Activated B cell treated with CpG ODN at 0.5 μM for 24 hours (primary cell): ENCODE measurements at places on chromosomes 1 and 21. TPM values are rescaled to one million over a fixed set of nuclear protein-coding genes. Genes with fewer than 3 reads are reported as not detected.

Gene JAM2
- 2.0 and 2.1 TPM in 2 replicates for total RNA-seq

Gene PPM1J
- total RNA-seq = 0.46 and 0.75 TPM in 2 replicates

Gene ERVH48-1
- not detected in 2 replicates for total RNA-seq

Gene CYP4X1
- not detected in 2 replicates for total RNA-seq

Gene KLF17
- total RNA-seq = not detected in 2 replicates

Gene GSTM1
- total RNA-seq = 22.2 and 22.4 TPM in 2 replicates

DNA sequence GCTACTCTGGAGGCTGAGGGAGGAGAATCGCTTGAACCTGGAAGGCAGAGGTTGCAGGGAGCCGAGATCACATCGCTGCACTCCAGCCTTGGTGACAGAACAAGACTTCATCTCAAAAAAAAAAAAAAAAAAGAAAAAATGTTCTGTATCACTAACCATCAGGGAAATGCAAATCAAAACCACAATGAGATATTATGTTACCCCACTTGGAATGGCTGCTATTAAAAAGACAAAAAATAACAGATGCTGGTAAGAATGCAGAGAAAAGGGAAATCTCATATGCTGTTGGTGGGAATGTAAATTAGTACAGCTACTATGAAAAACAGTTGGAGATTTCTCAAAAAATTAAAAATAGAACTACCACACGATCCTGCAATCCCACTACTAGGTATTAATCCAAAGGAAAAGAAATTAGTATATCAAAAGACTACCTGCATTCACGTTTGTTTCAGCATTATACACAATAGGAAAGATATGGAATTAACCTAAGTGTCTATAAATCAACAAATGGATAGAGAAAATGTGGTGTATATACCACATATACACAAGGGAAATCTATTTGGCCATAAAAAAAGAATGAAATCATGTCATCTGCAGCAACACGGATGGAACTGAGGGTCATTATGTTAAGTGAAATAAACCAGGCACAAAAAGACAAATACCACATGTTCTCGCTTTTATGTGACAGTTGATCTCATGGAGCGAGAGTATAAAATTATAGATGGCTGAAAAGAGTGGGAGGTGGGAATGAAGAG is 62.6 kb downstream of the ABL2 start:
- DNase-seq = no peak

DNA sequence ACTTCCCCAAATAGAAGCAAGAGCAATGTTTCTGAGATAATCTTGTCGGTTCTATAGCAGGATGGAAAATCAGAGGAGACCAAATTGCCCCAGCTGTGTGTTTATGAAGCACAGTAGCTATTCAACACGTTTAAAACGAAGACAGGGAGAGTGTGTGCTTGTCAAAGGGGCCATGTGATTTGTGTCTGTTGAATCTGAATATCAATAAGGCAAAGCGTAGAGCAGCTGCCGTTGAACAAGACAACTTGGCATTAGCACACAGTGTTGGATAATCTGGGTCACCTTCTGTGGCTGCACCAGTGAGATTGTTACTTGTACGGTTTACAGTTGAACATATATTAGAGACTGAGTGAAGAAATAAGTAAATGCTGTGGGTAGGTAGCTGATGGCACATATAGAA is 1.0 kb downstream of the CRB1 start:
- DNase-seq = no peak

DNA sequence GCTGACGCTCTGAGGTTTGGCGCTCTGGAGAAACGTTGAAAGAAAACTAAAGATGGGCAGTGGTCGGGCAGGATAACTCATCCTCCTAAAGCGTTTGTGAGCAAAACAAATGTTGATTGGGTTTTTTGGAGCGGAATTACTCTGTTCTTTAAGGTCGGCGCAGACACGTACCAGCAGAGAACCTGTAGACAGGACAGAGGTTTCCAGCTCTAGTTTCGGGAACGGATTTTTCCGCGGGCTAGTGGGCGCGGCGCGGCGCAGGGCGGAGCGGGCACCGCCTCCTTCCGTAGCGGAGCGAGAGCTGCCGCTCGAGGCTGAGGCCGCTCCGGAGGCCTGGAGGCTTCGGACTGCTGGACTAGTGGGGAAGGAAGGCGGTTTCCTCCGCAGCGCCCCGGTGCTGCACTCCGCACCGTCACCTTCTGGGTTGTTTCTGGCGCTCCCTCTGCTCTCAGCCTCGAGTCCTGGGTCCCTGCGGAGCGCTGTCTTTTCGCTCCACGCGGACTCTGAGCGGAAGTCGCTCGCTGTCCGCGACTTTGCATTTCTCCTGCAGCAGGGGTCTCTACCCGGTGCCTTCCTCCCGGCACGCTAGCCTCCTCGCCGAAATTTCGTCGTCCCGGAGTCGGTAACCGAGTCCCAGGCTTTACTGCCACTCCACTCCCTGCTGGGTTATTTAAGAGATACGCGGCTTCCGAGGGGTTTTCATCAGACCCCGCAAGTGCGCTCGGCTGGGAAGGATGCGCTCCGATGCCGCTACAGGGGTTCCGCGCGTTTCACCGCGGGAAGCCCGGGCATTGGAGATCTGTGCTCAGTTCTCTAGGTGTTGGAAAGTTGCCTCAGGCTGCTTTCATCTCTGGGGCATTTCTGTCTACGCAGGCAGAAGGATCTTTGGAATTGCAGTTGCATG is 7.0 kb downstream of the FOXD2 start:
- DNase-seq = peak; percentile 34

DNA sequence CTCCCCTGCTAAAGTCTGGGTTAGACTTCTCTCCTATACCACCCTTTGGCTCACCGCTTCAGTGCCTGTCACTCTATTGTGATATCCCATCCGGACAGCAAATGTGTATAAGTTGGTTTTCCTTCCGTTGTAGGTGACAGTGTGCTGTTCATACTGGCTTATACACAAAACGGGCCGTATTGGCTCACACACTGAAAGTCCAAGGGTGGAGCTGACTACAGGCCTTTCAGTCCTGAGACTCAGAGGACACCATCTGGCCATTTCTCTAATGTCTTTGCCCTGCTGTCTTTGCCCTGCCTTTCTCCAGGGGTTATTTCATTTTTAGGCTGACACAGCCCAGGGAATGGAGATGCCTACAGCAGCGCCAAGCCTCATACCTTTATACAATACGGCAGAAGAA is 90.7 kb downstream of the URB2 start:
- no peak for DNase-seq

- DNase-seq = no peak
These were observed 11.5 kb downstream of the RAP1GAP start for GRCh38 chr1:21657456-21658190.

- DNase-seq = no peak
These were observed 22.9 kb downstream of the CITED4 start for GRCh38 chr1:40838980-40839942.

- DNase-seq = no peak
These were observed 31.7 kb downstream of the ECE1 start for GRCh38 chr1:21258331-21259134.

DNA sequence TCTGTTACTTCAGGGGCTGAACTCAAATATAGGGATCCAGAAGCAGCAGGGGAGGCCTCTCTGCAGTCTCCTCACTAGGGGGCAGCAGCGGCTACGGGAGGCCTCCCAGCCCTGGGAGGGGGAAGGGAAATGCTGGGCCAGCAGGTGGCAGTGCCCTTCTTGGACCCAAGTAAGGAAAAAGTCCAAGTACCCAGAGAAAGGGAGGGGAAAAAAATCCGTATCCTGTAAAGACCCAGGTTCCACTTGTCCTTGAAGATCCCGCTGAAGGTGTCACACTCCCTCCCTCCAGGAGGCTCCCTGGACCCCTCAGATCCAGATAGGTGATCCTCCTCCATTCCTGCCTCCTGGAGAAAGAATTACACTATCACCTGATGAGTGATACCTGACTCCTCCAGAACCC is 14.1 kb upstream of the NUAK2 start:
- peak; percentile 70 for DNase-seq

DNA sequence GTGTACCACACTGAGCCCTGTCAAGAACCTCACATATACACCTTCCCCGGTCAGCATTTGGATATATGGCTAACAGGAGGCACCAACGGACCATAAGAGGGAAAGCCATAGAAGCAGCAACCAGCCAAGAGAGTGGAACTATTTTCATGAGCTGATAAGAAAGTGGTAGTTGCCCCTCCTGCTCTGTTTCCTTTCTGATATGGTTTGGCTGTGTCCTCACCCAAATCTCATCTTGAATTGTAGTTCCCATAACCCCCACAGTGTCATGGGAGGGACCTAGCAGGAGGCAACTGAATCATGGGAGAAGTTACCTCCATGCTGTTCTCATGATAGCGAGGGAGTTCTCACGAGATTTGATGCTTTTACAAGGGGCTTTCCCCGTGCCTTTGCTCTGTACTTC is 366.1 kb upstream of the DAB1 start:
- no peak for DNase-seq

GRCh38 chr1:67230539-67230938 is 64.3 kb downstream of the IL23R start:
- no peak for DNase-seq
